SW480 (cell line): ENCODE measurements at places on chromosomes 3 and 15.
A peak's percentile ranks its signal among the peaks of the same experiment; 100 is the strongest.

DNA sequence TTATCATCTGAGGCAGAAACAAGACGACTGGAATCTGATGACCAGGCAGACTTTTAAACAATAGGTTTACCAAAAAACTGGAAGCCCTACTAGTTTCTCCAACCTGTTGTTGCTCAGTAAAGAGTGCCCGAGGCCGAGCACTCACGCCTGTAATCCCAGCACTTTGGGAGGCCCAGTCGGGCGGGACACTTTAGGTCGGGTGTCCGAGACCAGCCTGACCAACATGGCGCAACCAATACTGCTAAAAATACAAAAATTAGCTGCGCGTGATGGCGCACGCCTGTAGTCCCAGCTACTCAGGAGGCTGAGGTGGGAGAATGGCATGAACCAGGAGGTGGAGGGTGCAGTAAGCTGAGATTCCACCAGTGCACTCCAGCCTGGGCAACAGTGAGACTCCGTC is 1.1 kb upstream of the WDR5B start:
- no peak for DNase-seq

DNA sequence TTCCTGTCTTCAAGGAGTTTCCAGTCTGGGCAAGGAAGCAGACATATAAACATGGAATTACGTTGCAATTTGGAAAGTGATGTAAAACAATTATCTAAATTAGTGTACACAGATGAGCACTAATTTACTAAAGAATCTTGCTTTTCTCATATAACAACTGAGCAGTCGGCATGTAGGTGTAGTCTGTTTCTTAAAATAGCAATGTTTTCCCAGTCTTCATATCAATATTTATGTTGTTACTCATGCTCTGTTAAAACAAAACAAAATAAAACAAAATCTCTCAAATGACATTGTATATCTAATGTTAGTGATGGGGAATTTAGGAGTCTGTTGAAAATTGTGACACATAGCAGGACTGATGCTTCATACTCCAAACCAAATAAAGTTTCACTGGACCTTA is 75.6 kb downstream of the SAMMSON start:
- DNase-seq, result no peak

- no peak for DNase-seq
These were observed 90.1 kb downstream of the FNDC3B start for GRCh38 chr3:172129498-172129849.

DNA sequence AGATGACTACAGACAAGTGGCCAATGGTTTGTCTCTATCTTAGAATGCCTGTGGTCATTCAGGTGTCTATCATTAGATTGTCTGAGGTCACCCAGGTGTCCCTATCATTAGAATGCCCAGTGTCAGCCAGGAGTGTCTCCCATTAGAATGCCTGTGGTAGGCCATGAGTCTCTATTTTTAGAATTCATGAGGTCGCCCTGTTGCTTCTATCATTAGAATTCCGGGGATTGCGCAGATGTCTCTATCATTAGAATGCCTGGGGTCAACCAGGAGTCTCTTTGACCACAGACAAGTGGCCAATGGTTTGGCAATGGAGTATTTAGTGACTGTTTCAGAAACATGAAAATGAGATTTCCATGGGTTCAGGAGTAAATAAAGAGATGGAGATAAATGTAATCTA is 7.6 kb downstream of the RTP2 start:
- peak; percentile 49 for DNase-seq

GRCh38 chr3:42031808-42032480 is 59.2 kb upstream of the TRAK1 start:
- DNase-seq, result no peak

DNA sequence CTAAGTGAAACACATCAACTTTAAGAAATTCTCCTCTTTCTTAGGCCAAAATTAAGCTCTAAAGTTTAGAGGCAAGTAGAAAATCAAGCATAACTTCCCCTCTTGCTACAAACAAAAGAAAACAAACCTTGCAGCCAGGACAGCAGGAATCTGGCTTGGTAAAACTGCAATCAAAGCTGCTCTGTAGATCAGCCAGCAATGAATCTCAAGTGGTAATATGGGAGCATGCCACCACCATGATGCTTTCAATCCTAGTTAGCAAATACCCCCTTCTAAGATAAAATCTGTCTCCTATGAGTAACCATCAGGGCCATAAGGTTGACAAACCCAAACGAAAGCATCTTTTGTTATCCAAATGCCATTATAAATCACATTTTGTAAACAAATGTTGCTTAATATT is 208.3 kb upstream of the PLSCR5 start:
- DNase-seq, result no peak

- no peak for DNase-seq
These were observed 131.0 kb downstream of the NTRK3 start for GRCh38 chr15:88125576-88125975.

- DNase-seq, result no peak
These were observed 9.0 kb downstream of the COL6A5 start for GRCh38 chr3:130354430-130354829.

DNA sequence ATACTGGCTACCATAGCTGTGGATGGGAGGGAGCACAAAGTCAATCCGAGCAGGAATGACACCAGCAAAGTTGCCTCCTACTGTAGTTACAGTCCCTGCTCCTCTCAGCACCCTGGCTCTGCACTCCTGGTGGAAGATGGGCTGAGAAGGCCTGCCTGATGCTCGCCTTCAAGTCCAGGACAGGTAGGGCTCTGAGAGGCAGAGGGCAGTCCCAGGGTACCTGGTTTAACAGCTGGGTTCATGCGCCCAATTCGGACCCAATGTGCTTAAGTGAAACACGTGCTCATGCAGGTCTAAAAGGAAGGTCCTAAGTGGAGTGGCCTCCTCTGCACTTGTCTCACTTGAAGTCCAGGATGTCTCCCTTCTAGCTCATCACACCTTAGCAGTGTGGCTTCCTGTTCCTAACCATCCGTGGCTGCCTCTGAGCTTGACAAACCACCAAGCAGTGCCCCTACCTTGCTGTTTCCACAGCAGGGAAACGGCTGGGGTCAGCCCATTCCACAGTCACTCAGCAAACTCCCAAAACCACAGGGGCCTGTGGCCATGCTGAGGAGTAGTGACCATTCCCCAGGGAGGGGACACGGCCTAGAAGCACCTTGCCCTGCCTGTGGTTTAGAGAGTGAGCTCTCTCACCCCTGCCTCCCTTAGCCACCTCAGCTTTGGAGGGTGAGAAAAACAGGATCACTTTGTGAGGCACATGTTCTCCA is 3.9 kb upstream of the MUSTN1 start:
- no peak for DNase-seq

DNA sequence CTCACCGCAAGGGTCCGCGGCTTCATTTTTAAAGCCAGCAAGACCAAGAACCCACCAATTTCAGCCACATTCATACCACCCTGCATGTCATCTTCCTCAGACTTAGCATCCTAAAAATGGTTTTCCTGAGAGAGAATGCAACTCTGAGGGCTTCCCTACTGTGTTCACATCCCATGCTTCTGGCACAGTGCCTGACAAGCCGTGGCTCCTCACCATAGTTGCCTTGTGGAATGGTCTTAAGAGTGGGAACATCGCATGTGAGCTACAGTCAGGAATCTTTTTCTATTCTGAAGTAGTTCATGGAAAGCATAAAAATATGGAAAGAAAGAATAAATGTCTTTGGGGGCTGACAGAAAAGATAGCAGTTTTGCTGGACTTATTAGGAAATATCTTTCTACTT is 120.3 kb downstream of the RAP2B start:
- DNase-seq, result no peak
